ENCODE measurements at places on chromosomes 5 and 9. TPM values are rescaled to one million over a fixed set of nuclear protein-coding genes. Genes with fewer than 3 reads are reported as not detected.

The PPP2CA gene
- total RNA-seq: 297 TPM

The QRFP gene
- total RNA-seq: not detected

The PHF24 gene
- total RNA-seq: 0.07 TPM

The HTR1A gene
- not detected for total RNA-seq

The C1QTNF2 gene
- 0.07 TPM for total RNA-seq

The GABRA1 gene
- total RNA-seq: not detected

The ROR2 gene
- total RNA-seq: 1.9 TPM

The IL4 gene
- not detected for total RNA-seq

The LIFR gene
- 7.5 TPM for total RNA-seq

The SLC46A2 gene
- total RNA-seq: not detected

The HK3 gene
- total RNA-seq: not detected

The GMCL2 gene
- total RNA-seq: not detected

The FUT7 gene
- not detected for total RNA-seq

The TMOD1 gene
- 3.0 TPM for total RNA-seq

The GABRA6 gene
- not detected for total RNA-seq

The EIF4E1B gene
- total RNA-seq: not detected
